ENCODE measurements at places on chromosomes 4 and X. TPM values are rescaled to one million over a fixed set of nuclear protein-coding genes. Genes with fewer than 3 reads are reported as not detected.

Gene HSFX2
- total RNA-seq = not detected

DNA sequence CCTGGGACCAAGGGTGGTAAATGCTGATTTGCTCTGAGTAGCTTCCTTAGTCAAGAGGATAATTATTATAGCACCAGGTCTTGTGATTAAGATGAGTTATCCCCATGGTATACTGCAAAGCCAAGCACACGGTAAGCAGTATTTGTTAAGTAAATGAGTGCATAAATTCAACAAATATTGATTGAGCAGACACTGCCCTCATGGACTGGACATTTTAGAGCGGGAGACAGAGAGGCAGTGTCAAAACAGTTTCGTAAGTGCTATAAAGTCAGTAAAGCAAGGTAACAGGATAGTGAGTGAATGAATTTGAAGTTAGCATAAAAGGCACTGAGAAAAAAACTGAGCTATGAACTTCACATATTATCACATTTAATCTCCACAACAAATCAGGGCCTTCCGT is 13.9 kb downstream of the PHF8 start:
- DNase-seq = no peak

DNA sequence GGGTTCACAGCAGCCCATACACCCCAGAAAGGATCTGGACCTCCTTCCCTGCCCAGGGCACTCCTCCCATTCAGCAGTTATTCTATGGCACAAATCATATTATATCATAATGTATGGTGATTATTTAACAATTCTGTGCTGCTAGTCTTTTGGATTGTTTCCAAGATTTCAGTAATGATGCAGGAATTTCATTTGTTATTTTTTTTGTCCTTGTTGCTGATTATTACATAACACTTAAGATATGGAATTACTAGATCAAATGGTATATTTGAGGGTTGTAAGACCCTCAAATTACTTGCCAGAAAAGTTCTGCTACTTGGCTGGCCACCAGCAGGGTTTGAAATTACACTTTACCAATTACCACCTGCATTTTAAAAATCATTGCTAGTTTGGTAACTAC is 36.4 kb downstream of the QDPR start:
- no peak for DNase-seq

Gene INTS6L
- total RNA-seq = 29.4 TPM

DNA sequence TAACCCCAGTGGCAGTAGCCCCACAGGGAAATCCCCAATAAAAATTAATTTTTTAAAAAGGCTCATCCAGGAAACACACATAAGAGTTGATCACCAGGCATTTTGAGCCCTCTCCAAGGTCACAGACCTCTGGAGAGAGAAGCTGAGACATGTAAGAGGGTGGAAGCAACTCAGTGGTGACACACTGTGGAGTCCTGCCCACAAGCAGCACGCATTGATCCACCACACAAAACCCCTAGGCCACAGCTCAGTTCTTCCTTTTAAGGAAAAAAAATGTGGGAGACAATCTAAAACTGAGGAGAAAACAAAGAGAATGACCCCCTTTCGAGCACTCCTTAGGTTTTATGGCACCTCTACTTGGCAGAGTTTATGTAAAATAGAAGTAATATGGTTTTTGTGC is 71.7 kb upstream of the S100G start:
- DNase-seq = no peak

Gene PPBP
- total RNA-seq = not detected

- DNase-seq = no peak
These were observed 30.1 kb downstream of the USP46 start for GRCh38 chr4:52628974-52629373.

- no peak for DNase-seq
These were observed 92.6 kb downstream of the TSPAN5 start for GRCh38 chr4:98565681-98566301.

Gene ZNF157
- 0.25 TPM for total RNA-seq

DNA sequence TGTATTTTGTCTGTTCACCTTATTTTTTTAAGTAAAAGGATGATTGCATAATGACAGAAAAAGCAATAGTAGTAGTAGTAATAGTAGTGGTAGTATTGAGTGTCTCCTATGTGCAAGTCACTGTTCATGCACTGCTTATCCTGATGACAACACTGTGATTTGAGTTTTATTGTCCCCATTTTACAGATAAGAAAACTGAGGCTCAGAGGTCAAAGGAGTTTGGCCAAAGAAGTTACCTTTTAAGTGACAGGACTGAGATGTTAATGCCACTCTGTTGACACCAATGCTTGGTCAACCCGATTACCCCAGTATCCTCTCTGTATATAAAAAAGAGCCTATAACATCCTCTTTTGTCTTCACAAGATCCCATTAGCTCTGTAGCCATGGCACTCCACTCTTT is 100.5 kb upstream of the FRMPD3 start:
- no peak for DNase-seq

Gene DEFB131A
- total RNA-seq = not detected

Gene ADH6
- total RNA-seq = not detected

GRCh38 chrX:107561468-107562215 is 66.7 kb upstream of the PRPS1 start:
- no peak for DNase-seq

- DNase-seq = no peak
These were observed 5.9 kb downstream of the RTL3 start for GRCh38 chrX:78653118-78653822.

GRCh38 chr4:168811207-168811606 is 198.8 kb downstream of the CBR4 start:
- no peak for DNase-seq

- DNase-seq = no peak
These were observed at the start of gene GDPD2 for GRCh38 chrX:70422851-70423341. Gene GDPD2 (plus strand): TSS chrX:70423314. CDS start chrX:70424985, 1,671 bp downstream.

- no peak for DNase-seq
These were observed 13.3 kb downstream of the FUNDC1 start for GRCh38 chrX:44529310-44529709.

DNA sequence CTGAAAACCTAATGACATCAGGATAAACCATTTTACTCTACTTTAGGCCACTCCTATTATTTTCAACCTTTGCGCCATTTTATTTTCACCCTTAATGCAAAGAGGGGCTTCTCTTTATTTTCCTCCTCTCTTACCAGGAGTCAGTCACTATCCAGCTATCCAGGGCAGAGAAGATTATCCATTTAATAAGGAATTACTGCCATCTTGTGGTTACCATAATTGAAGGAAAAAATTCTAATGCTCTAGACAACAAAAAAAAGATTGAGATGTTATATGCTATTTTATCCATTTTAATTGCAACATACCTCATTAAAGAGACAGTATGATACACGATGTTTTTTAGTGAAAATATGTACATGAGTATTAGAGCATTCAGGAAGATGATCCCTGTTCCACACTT is 514.5 kb upstream of the FAM241A start:
- no peak for DNase-seq

DNA sequence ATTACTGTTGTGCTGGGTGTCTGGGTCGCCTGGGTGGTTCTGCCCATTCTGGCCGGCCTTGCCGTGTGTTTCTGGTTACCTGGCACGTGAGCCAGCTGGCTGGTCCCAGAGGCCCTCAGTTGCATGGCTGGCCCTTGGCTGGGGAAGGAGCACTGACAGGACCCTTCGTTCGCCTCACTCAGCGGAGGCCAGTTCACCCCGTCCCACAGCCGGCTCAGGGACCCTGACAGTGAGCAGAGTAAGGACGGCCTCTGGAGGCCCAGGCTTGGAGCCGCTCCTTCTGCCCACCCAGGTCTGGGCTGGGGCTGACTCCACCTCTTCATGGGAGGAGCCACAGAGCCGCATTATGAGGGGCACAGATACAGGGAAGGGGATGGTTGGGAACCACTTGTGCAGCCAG is 20.3 kb upstream of the HGFAC start:
- no peak for DNase-seq

Gene FAM47B
- total RNA-seq = not detected

DNA sequence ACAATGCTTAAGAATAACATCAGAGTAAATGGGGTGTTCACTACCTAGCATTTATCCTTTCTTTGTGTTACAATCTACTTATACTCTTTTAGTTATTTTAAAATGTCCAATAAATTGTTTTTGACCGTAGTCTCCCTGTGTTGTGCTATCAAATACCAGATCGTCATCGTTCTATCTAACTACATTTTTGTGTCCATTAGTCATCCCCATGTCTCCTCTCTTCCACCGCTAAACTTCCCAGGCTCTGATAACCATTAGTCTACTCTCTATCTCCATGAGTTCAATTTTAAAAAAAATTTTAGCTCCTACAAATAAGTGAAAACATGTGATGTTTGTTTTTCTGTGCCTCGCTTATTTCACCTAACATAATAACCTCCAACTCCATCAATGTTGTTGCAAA is 381.9 kb downstream of the PRDM5 start:
- DNase-seq = no peak

- DNase-seq = no peak
These were observed 16.4 kb upstream of the OTUD4 start for GRCh38 chr4:145196747-145197146.

DNA sequence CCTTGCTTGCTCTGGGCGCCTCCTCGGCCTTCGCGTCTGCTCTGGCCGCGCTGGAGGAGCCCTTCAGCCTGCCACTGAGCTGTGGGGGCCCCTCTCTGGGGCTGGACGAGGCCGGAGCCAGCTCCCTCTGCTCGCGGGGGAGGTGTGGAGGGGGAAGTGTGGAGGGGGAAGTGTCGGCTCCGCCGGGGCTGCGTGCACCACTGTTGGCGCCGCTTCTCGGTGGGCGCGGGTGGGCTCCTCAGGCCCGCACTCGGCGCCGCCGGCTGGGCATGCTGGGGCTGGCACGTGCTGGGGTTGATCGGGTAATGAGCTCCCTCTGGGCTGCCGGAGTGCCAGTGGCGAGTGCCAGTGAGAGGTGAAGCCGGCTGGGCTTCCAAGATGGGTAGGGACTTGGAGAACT is 116.7 kb downstream of the CPXCR1 start:
- DNase-seq = no peak

DNA sequence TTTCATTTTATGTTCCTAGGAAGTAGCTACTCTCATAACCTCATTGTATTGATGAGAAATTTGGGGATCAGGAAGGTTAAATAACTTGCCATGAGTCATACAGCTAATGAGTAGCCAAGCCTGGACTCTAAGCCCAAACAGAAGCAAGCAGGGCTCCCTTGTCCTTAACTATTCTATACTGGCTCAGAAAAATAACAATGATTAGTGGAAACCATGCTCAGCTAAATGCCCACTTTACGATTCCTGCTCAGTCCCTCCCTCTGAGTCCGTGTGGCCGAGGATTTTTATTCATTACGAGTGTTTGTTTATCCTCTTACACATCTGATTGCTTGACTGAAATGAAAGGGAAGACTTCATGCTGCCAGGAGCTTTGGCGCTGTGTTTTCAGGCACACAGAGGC is 100.9 kb downstream of the SLC34A2 start:
- no peak for DNase-seq

DNA sequence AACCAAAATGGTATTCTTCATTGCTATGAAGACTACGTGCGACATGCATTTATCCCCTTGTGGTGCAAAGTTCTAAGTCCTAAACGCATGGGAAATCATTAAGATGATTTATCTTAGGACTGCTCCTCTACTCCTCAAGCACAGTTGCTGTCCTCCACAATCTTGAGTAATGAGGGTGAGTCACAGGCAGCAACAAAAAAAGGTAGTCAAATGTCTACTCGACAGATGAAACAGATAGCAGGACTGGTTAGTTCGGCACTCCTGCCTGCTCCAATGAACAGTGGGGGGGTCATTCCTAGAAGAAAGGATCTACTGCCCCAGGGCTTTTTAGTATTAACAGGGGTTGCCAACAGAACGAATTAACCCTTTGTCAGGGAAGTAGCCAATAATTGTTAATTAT is 233.7 kb upstream of the FGF13 start:
- DNase-seq = no peak

Gene HPSE
- total RNA-seq = 9.7 TPM

DNA sequence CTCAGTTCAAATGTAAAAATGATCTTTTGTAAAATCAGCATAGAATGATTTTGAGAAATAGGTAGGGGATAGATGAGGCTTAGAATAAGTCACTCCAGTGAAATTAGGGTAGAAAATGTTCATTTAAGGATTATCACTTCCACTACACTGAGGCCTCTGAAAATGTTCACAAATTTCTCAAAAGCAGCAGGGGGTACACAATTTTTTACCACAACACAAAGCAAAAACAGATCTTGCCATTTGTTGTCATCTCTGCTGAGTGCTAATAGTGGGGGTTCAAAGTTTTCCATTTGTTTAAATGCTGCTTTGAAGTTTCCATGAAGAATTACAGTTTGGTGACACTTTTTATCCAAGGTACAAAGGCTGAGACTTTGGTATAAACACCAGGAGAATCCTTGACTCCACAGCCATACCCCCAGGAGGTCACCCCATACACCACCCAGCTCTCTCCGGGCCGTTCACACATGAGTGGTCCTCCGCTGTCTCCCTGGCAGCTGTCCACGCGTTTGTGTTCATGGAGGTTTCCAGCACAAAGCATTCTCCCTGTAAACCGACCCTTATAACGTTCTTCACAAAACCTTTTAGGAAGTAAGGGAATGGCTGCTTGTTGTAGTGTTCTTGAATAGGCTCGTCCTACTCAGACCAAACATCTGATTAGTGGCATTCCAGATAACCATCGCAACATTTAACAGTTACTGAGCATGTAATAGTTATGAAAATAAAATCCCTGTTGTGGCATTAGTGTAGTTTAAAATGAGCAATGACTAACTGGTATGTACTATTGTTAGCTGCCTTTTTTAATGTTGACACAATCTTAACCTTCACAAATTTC is 71.0 kb downstream of the PRSS12 start:
- no peak for DNase-seq

Data from activated T-helper 2 cell treated with anti-CD3 and anti-CD28 coated beads, Interferon-gamma antibody, Interleukin-2, Interleukin-4, amounts not matched to agents 10 μg/mL and 5 μg/mL and 100 μg/mL, durations not matched to agents 14 hours and 24 hours and 36 hours (primary cell).